ENCODE measurements at places on chromosomes 6 and 20.
A peak's percentile ranks its signal among the peaks of the same experiment; 100 is the strongest.

DNA sequence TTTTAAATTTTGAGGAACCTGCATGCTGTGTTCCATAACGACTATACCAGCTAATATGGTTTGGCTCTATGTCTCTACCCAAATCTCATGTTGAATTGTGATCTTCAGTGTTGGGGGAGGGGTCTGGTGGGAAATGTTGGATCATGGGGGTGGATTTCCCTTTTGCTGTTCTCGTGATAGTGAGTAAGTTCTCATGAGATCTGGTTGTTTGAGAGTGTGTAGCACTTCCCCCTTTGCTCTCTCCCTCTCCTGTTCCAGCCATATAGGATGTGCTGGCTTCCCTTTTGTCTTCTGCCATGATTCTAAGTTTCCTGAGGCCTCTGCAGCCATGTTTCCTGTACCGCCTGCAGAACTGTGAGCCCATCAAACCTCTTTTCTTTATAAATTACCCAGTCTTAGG, 61.8 kb upstream of the NEDD9 start:
- no peaks in the 10 kb centered on the region for H3K27me3 ChIP-seq
- peaks cover 17% of the 10 kb centered on the region for H3K36me3 ChIP-seq
- DNase-seq: no peak
- H3K4me1 ChIP-seq: peaks cover 36% of the 10 kb centered on the region
- no peak overlapping the region for H3K27ac ChIP-seq

- H3K36me3 ChIP-seq: no peaks in the 10 kb centered on the region
- no peaks in the 10 kb centered on the region for H3K4me1 ChIP-seq
- no peak overlapping the region for H3K27ac ChIP-seq
These were observed 309.8 kb downstream of the PKHD1 start for GRCh38 chr6:51777618-51778017.

- no peaks in the 10 kb centered on the region for H3K36me3 ChIP-seq
- no peak for DNase-seq
These were observed 18.8 kb upstream of the CLPSL2 start for GRCh38 chr6:35757456-35758123.

- no peak overlapping the region for H3K27ac ChIP-seq
- no peak for DNase-seq
- H3K4me1 ChIP-seq: no peaks in the 10 kb centered on the region
- no peaks in the 10 kb centered on the region for H3K36me3 ChIP-seq
- no peaks in the 10 kb centered on the region for H3K27me3 ChIP-seq
These were observed 1223.6 kb upstream of the GJE1 start for GRCh38 chr6:140909156-140909555.

DNA sequence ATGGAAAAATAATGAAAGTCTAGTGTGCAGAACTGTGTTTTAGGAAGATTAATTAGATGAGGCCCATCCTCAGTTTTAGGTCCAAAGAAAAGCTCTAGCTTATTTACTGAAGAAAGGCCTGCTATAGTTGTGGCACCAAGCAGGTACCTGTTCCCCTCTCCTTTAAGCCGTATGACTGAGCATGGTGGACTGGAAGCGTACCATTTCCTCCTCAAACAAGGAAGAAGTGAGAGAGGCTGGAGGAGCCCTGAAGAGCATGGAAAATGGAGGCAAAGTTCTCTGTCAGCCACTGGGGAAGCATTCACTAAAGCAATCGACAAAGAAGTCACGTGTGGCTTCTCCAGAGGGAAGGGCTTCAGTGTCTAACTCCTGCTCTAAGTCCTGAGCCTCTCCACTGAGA, 100.2 kb downstream of the MAN1A1 start:
- H3K4me3 ChIP-seq: no peak overlapping the region
- H3K27ac ChIP-seq: no peak overlapping the region
- H3K27me3 ChIP-seq: no peaks in the 10 kb centered on the region
- no peak for DNase-seq
- peaks cover 7% of the 10 kb centered on the region for H3K4me1 ChIP-seq

GRCh38 chr20:43842126-43843020, 72.3 kb upstream of the TOX2 start:
- H3K27me3 ChIP-seq: peaks cover 58% of the 10 kb centered on the region
- H3K27ac ChIP-seq: no peak overlapping the region
- no peaks in the 10 kb centered on the region for H3K36me3 ChIP-seq
- no peak overlapping the region for H3K4me3 ChIP-seq
- H3K4me1 ChIP-seq: peaks cover 41% of the 10 kb centered on the region

- peaks cover 60% of the 10 kb centered on the region for H3K27me3 ChIP-seq
- no peak overlapping the region for H3K4me3 ChIP-seq
- H3K27ac ChIP-seq: no peak overlapping the region
- no peaks in the 10 kb centered on the region for H3K4me1 ChIP-seq
These were observed 50.8 kb upstream of the MCUR1 start for GRCh38 chr6:13865141-13865540.

- no peak overlapping the region for H3K27ac ChIP-seq
- DNase-seq: no peak
- H3K4me1 ChIP-seq: no peaks in the 10 kb centered on the region
- no peaks in the 10 kb centered on the region for H3K27me3 ChIP-seq
- H3K36me3 ChIP-seq: no peaks in the 10 kb centered on the region
- H3K4me3 ChIP-seq: no peak overlapping the region
These were observed 200.0 kb downstream of the LY86 start for GRCh38 chr6:6788394-6789032.

- H3K4me3 ChIP-seq: no peak overlapping the region
- H3K27me3 ChIP-seq: no peaks in the 10 kb centered on the region
- DNase-seq: no peak
These were observed 199.2 kb upstream of the SUPT3H start for GRCh38 chr6:45576648-45577624.

GRCh38 chr20:48717095-48717672, 110.6 kb downstream of the PREX1 start:
- peak overlapping the region; percentile 93 for H3K4me3 ChIP-seq
- peaks cover 28% of the 10 kb centered on the region for H3K36me3 ChIP-seq
- no peaks in the 10 kb centered on the region for H3K27me3 ChIP-seq

GRCh38 chr6:36117658-36118549, 12.4 kb upstream of the MAPK13 start:
- DNase-seq: no peak
- peaks cover 93% of the 10 kb centered on the region for H3K4me1 ChIP-seq
- peaks cover 18% of the 10 kb centered on the region for H3K36me3 ChIP-seq
- no peaks in the 10 kb centered on the region for H3K27me3 ChIP-seq
- H3K4me3 ChIP-seq: peak overlapping the region; percentile 69

DNA sequence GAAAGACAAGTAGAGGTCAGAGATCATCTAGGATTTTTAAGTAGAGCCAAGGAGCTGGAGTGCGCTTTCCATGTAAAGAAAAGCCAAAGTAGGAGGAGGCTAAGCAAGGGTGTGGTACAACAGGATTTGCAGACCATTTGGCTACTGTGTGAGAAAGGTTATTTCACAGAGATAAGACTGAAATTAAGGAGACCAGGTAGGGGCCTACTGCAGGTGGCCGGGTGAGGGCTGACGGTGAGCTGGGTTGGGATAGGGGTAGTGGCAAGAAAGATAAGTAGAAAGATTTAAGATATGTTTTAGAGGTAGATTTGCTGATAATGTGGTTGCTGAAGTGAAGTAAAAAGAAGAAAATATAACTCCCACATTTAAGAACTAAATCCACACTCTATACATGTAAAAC, 3.8 kb downstream of the BLOC1S5 start:
- H3K4me3 ChIP-seq: no peak overlapping the region
- no peaks in the 10 kb centered on the region for H3K27me3 ChIP-seq
- H3K4me1 ChIP-seq: peaks cover 10% of the 10 kb centered on the region
- no peak for DNase-seq
- H3K27ac ChIP-seq: peak overlapping the region; percentile 74

DNA sequence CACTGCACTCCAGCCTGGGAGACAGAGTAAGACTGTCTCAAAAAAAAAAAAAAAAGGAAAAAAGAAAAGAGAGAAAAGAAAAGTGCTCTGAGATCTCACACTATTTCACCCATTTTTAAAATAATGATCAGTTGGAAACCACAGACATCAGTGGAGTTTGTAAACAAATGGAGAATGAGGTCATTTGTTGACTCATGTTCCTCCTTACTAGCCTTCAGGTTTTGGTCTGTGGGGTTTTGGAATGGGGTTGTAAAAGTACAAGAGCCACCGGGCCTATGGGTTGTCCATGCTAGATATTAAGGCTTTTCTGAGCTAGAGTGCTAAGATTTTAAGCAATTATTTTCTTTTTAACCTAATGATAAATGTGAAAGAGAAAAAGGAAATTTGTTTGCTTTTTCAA, 104.4 kb upstream of the PRL start:
- no peaks in the 10 kb centered on the region for H3K4me1 ChIP-seq
- no peak overlapping the region for H3K27ac ChIP-seq
- DNase-seq: no peak

DNA sequence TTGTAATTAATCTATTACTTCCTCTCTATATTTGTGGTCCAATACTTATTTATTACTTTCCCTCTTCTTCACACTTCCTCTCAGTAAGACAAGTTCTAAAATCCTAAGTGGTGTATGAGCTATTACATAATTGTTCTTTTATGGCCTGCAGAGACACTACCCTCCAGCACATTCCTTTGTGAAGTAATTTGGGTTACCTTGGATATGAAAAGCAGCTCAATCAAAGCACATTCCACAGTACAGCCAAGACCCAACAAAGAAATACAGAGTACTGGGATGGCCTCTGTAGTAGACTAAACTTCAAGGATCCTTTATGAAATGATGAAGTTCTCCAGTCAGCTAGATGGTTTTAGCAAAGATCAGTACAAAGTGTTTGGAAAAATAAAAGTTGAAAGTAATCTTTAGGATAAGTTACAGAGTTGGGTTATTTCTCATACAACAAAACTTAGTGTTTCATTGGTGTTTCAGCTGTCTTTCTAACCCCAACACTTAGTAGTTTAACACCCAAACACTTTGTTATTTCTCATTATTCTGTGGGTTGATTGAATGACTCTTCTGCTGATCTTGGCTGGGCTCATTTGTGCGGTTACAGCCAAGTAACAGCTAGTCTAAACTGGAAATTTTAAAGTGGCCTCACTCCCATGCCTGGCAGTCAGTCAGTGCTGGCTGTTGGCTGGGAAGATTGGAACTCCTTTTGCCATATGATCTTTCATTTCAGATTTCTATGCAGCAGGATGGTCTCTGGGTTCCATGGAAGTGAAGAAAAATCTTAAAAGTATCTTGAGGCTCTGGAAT, 161.5 kb upstream of the POU3F2 start:
- H3K36me3 ChIP-seq: no peaks in the 10 kb centered on the region
- H3K27ac ChIP-seq: no peak overlapping the region
- H3K4me3 ChIP-seq: no peak overlapping the region
- H3K4me1 ChIP-seq: no peaks in the 10 kb centered on the region

- no peak overlapping the region for H3K27ac ChIP-seq
- H3K4me3 ChIP-seq: no peak overlapping the region
- H3K4me1 ChIP-seq: no peaks in the 10 kb centered on the region
- DNase-seq: no peak
- peaks cover 27% of the 10 kb centered on the region for H3K36me3 ChIP-seq
- H3K27me3 ChIP-seq: no peaks in the 10 kb centered on the region
These were observed 34.2 kb upstream of the GSTA4 start for GRCh38 chr6:53029257-53029656.

GRCh38 chr6:87220997-87221396, 65.6 kb downstream of the ZNF292 start:
- H3K4me3 ChIP-seq: no peak overlapping the region
- no peaks in the 10 kb centered on the region for H3K27me3 ChIP-seq
- no peak for DNase-seq
- peaks cover 52% of the 10 kb centered on the region for H3K36me3 ChIP-seq
- H3K27ac ChIP-seq: no peak overlapping the region

GRCh38 chr6:117547688-117548621, 54.4 kb downstream of the GOPC start:
- H3K4me3 ChIP-seq: peak overlapping the region; percentile 88
- peak overlapping the region; percentile 84 for H3K27ac ChIP-seq
- H3K36me3 ChIP-seq: peaks cover 8% of the 10 kb centered on the region
- no peaks in the 10 kb centered on the region for H3K27me3 ChIP-seq
- H3K4me1 ChIP-seq: peaks cover 33% of the 10 kb centered on the region

DNA sequence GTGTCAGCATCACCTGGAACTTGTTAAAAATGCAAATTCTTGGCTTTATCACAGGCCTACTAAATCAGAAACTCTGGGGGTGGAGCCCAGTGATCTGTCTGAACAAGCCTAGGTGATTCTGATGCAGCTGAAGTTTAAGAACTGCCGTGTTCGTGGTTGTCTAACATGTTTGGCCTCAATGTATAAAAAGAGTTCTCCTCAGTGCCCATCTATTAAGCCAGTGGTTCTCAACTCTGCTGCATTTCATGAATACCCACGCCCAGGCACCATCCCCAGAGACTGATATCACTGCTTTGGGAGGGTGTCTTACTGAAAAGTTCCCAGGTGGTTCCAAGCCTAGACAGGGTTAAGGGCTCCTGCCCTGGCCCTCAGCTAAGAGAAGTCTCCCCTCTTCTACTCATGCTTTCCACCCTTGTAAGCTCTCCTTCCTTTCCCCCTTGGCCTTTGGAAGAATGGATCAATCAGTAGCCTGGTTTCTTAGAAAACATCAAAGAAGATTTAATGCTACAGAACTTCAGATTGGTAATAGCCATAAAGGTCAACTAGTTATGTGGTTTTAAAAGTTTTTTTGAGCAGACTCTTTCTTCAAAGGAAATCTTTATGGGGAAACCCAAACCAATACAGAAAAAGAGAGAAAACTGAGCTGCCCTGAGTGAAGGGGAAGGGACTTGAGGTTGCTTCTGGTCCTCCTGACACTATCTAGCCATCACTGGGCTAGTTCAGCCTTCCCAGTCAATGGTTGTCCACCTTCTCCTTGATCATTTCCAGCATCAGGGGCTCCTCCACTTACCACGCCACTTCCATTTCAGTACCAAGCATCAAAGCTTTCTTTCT, 38.9 kb upstream of the TNFAIP3 start:
- H3K4me3 ChIP-seq: no peak overlapping the region
- peaks cover 25% of the 10 kb centered on the region for H3K36me3 ChIP-seq
- DNase-seq: no peak
- H3K4me1 ChIP-seq: peaks cover 29% of the 10 kb centered on the region
- H3K27me3 ChIP-seq: no peaks in the 10 kb centered on the region
- H3K27ac ChIP-seq: peak overlapping the region; percentile 81

- H3K27ac ChIP-seq: no peak overlapping the region
- H3K27me3 ChIP-seq: no peaks in the 10 kb centered on the region
- H3K4me1 ChIP-seq: no peaks in the 10 kb centered on the region
- no peak overlapping the region for H3K4me3 ChIP-seq
- DNase-seq: no peak
These were observed 903.1 kb downstream of the PHF3 start for GRCh38 chr6:64538722-64539121.

- no peak overlapping the region for H3K27ac ChIP-seq
- peaks cover 1% of the 10 kb centered on the region for H3K4me1 ChIP-seq
- H3K27me3 ChIP-seq: no peaks in the 10 kb centered on the region
- no peaks in the 10 kb centered on the region for H3K36me3 ChIP-seq
These were observed 98.6 kb downstream of the RFX6 start for GRCh38 chr6:116975600-116975999.

- no peak overlapping the region for H3K4me3 ChIP-seq
- H3K27ac ChIP-seq: no peak overlapping the region
- no peak for DNase-seq
These were observed 95.2 kb upstream of the ADGRF4 start for GRCh38 chr6:47603227-47603626.

- no peak overlapping the region for H3K27ac ChIP-seq
- H3K27me3 ChIP-seq: no peaks in the 10 kb centered on the region
- H3K36me3 ChIP-seq: no peaks in the 10 kb centered on the region
- no peaks in the 10 kb centered on the region for H3K4me1 ChIP-seq
- no peak for DNase-seq
- H3K4me3 ChIP-seq: no peak overlapping the region
These were observed 342.0 kb downstream of the TBC1D32 start for GRCh38 chr6:120992257-120992656.

Data from effector memory CD8-positive, alpha-beta T cell (primary cell).